Right ventricle myocardium inferior (tissue), 1 donor: ENCODE measurements at places on chromosomes 1 and 21. TPM values are rescaled to one million over a fixed set of nuclear protein-coding genes. Genes with fewer than 3 reads are reported as not detected.

Gene PDC
- not detected for total RNA-seq

Gene FAM110D
- total RNA-seq, result 4.0 TPM

Gene GJA4
- total RNA-seq, result 23.0 TPM

Gene AKR1A1
- total RNA-seq, result 55.9 TPM

- DNase-seq, result no peak
Measured at GRCh38 chr1:179066471-179066870, 15.4 kb upstream of the TOR3A start.

DNA sequence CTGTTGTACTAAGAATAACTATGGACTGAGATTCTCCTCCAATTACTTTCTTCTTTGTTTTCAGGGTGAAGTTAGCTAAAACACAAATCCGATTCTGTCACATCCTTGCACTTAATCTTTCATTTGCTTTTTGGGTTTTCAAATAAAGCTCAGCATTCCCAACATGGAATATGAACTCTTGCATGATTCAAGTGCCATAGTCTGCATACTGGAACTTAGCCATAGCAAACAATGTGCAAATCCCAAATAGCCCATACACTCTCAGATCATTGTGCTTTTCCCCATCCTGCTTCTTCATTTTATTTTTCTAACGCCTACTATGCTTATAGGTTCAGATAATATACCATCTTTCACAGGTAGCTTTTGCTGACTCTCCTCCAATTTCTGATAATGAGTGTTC, 455.8 kb upstream of the PRMT6 start:
- DNase-seq, result no peak

- no peak for DNase-seq
Measured at GRCh38 chr1:10975567-10976326, 36.7 kb upstream of the TARDBP start.

DNA sequence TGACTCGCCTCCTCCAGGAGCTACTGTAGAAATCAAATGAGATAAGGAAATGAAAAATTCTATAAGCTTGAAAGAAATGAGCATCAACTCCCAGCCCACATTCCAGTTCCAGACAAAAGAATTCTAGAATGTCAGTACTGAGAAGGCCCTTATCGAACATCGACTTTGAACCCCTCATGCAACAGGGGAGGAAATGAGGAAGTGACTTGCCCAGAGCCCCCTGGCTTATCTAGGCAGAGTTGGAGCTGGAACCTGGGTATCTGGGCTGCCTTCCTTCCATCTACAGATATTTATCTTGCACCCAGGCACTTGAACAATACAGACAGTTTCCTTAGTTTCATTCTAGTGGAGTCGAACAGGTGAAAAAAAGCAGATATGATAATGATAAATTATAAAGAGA, 22.3 kb downstream of the MECR start:
- DNase-seq, result no peak

DNA sequence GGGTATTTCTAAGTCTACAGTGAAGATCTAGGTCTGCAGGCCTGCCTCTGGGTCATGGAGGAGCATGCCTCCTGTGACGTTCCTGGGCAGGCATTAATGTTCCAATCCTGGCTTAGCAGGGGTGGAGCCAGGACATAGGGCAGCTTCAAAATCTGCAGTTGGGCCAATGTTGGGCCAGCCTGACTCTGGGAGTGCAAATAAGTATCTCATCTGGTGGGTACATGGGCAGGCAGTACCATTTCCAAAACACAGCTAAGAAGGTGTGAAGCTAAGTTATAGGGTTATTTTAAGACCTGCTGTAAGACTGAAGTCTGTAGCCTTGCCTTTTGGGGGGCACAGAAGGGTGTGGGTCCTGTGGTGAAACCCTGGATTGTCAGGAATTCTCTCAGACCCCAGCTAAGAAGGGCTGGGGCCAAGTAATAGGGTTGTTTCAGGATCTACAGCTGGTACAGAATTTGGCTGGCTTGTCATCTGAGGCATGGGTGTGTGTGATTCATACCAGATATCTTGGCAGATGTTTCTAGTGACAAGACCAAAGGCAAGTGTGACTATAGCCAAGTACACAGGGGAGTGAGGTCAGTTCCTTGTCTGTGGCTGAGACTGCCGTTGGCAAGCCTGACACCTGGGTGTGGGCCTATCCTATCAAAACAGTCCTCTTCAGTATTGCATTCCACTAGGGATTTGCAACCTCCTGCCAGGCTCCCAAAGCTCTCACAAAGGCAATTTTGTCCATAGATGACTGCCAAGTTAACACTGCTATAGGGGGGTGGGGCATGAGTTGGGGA, 468.7 kb upstream of the B3GALT2 start:
- DNase-seq, result no peak

GRCh38 chr1:40908350-40908749, 46.2 kb upstream of the CITED4 start:
- no peak for DNase-seq

DNA sequence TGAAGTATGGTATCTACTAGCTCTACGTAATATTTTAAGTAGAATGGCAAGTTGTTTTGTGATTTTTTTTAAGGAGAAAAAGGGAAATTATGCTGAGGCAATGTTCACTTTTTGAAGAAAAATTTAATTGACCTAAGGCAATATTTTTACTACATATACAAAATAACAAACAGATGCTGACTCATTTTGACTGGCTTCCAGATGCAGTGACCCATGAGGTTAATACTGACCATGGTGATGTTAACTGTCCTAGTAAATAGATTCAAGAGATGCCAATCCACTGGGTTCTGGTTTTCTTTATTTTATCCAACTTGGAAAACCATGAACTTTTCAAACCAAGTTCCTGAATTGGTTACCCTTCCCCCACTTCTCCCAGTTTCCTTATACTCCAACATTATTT, 154.9 kb downstream of the CRB1 start:
- no peak for DNase-seq

GRCh38 chr1:118244194-118244593, 59.2 kb upstream of the SPAG17 start:
- DNase-seq, result no peak

DNA sequence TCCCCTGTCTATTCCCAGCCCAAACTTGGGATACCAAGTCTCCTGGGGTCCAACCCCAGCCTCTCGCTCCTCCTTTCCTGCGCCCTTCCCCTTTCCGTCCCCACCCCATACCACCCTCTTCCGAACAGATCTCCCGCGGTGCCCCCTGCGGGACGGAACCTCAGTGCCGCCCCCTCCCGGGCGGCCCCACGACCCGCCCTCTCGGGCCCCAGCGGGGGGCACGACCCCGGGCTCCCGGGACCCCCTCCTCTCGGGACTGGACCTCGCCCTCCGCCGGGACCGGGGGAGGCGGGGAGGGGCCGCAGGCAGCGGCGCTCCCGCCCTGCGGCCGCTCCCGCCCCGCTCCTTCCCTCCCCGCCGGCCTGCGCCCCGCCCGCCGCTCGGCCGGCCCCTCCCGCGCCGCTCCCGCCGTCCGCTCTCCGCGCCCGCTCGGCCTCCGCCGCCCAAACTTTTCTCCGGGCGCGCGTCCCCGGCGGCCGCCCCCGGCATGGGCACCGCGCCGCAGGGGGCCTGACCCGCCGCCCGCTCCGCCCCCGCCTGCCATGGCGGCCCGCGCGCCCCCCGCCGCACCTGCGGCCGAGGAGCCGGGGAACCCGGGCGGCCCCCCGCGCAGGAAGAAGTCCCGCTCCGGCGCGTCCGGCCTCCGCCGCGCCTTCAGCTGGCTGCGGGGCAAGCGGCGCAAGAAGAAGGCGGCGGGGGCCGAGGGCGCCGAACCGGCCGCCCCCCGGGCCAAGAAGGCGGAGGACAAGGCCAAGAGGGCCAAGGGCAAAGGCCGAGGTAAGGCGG, 39.0 kb upstream of the SYNC start:
- no peak for DNase-seq

DNA sequence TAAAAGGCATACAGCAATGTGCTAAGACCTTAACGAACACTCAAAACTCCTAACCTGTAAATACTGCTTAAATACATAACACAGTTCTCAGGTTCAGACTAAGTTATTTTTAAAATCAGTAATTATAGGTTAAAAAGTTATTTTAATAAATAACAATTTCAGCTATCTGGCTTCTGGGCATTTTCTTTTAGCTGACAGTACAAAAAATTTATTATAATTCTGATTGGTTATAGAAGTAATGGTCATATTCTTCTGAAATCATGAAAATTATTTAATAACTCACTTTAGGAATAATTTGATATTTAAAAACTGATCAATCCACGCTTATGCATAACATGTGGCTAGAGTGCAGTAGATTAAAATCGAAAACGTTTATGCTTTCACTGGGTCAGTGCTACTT, 10.7 kb downstream of the RGS18 start:
- no peak for DNase-seq

DNA sequence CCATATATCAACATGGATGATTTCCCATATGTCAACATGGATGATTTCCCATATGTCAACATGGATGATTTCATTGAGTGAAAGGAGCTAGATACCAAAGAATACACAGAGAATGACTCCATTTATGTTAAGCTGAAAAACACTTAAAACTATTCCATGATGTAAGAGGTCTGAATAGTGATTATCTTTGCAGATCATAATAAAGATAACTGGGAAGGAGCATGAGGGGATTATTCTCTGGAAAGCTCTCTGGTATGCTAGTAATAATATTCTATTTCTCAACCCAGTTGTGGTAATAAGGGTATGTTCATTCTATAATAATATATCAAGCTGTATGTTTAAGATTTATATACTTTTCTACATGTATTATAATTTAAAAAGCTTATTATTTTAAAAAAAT, 14.1 kb downstream of the SYNJ1 start:
- DNase-seq, result no peak

DNA sequence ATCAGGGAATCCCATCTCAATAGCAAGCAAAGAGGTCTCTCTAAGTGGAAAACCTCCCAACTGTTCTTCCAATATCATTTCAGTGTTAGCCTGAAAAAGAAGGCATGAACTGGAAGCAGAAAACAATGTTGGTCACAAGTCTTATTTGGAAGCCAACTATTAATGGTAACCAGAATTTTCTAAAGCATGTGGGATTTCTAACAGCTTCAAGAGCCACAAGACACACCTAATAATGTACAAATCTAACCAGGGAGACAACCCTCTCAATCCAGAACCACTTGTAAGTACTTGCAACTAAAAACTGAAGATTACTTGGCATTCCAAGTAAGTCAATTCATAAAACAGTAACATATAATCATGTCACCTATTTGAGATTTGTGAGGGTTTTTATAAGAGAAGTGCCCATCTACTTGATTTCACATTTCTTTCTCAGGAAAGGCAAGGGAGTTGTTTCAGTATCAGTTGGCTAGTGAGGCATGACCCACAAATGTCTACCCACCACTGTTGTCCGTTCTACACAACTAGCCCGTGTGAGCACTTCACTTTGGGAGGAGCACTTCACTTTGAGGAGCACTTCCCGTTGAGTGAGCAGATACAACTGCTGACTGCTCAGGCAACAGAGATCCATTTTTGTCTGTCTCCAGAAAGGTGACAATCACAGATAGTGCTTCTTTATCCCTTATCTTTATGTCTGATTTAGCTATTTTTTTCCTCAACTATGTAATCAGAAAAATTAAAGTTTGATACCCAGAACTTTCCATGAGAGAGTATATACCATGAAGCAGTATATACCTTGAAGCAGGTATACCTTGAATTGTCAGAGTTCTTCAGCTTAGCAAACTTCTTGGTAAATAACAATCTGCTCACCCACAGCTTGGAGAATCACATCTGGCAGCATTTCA, 11.1 kb downstream of the STX6 start:
- no peak for DNase-seq

DNA sequence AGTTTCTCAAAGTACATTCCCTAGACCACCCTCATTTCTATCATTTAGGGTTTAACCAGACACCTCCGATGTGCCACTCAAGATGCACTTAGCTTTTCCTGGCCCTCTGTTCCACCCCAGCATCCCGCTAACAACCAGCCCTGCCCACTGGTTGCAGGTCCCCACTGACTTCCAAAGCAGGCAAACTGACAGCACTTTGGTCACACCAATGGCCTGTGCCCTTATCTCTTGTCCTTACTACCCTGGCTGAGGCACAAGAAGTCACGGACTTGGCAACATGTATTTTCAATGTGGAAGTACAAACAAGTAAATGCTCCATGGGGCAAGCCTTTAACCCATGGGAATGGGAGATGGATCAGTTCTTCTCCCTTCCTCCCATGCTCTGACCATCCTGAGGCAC, 357.1 kb downstream of the OMA1 start:
- no peak for DNase-seq

DNA sequence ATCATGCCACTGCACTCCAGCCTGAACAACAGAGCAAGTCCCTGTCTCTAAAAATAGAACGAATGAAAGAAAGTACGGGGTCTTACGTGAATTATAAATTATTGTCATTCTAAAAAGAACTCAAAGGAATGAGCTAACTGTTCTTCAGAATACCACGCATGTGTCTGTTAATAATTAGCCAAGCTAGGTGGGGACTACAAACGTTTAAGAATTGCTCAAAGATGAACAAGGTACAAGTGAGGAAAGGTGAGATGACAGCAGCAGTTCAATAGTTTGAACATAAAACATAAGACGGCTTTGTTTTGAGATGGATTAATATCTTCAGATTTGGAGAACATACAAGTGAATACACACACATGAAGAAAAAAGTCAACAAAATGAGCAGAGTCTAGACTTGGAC, 79.6 kb downstream of the UBR4 start:
- DNase-seq, result no peak

DNA sequence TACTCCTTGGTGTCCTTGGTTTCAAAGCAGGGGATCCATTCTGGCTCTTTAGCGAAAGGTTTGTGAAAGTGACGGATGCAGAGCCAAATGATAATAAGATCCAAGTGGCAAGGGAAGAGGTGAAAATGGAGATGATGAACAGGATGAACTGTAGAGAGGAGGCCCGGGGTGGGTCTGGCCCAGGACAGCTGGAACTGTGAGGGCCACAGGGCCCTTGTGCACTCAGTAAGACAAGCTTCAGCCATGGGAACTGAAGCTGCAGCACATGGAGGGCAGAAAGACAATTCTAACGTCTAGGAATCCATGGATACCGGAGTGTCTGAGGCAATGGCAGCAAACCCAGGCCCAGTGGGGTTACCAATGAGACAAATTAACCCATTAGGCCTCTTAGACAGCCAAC, 4.8 kb downstream of the KCNA2 start:
- no peak for DNase-seq
